ENCODE measurements at places on chromosomes 13 and 19. TPM values are rescaled to one million over a fixed set of nuclear protein-coding genes. Genes with fewer than 3 reads are reported as not detected.

Gene PCDH9
- polyA plus RNA-seq, result 8.9 TPM

GRCh38 chr19:23758187-23759074, at the start of gene ZNF681:
Gene ZNF681, minus strand, starts transcription at chr19:23758891. Its CDS starts 142 bp downstream, at chr19:23758749.
- peak; percentile 84 for DNase-seq

Gene RNF225
- not detected for polyA plus RNA-seq

Gene GPC6
- 0.78 TPM for polyA plus RNA-seq

- DNase-seq, result peak; percentile 83
Measured at GRCh38 chr19:56080669-56081401, 40.3 kb downstream of the ZNF787 start.

DNA sequence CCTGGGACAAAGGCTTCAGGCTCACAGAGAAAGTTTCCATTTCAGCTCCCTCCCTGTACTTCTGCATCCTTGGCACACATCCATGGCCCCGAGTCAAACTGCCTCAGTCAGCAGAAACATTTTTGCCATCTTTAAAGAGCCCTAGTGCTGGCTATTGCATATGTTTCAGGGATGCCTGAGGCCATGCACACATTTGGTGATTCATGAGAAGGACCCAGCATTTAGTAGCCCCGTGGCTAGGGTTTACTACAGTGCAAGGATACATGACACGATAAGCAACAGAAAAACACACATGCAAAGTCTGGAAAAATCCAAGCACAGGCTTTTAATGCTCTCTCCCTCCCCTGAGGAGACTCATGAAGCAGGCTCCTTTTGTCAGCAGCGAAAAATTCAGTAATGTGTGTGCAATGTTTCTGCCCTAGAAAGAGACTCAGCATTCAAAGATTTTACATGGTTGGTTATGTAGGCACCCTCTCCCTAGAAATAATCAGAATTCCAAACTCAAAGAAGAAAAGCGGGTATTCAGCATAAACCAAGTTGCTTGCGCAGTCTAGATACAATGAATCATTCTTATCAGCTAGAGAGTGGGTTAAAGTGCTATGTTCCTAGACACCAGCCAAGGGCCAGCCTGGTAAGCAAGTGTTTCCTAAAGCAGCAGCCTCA, 17.6 kb downstream of the ACOD1 start:
- peak; percentile 63 for DNase-seq

GRCh38 chr13:94243551-94243950, 235.9 kb downstream of the DCT start:
- DNase-seq, result no peak

DNA sequence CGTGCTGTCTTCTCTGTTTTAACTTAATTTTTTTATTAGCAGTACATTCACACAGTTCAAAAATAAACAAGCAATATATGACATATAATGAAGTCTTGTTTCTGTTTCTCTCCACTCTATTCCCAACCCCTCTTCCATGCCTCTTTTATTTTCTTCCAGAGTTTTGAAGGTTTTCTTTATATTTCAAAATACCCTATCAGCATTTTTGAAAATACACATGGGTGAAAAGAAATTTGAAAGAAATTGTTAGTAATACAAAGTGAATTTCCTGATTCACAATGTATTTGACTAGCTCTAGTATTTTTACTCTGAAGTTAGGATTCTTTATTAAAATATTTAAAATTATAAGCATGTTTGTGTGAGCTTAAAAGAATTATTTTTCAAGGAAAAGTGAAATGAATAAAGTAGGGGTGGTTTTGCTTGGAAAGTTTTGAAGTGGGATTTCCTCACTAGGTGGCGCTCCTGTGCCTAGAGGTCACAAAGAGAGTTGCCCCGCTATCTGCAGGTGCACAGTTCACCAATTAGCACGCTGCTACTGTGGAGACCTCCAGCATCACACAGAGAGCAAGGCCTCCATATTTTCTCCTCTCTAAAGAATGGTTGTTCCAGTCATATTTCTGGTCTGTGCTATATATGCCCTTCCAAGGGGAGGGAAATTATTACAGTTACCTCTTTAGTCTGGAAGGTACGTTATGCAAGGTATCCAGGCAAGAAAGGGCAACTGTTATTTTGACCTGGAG, 37.6 kb downstream of the SOX21 start:
- DNase-seq, result no peak

- no peak for DNase-seq
Measured at GRCh38 chr13:93750676-93751075, 524.1 kb downstream of the GPC6 start.

GRCh38 chr19:44609219-44609618, 4.1 kb upstream of the IGSF23 start:
- DNase-seq, result no peak

DNA sequence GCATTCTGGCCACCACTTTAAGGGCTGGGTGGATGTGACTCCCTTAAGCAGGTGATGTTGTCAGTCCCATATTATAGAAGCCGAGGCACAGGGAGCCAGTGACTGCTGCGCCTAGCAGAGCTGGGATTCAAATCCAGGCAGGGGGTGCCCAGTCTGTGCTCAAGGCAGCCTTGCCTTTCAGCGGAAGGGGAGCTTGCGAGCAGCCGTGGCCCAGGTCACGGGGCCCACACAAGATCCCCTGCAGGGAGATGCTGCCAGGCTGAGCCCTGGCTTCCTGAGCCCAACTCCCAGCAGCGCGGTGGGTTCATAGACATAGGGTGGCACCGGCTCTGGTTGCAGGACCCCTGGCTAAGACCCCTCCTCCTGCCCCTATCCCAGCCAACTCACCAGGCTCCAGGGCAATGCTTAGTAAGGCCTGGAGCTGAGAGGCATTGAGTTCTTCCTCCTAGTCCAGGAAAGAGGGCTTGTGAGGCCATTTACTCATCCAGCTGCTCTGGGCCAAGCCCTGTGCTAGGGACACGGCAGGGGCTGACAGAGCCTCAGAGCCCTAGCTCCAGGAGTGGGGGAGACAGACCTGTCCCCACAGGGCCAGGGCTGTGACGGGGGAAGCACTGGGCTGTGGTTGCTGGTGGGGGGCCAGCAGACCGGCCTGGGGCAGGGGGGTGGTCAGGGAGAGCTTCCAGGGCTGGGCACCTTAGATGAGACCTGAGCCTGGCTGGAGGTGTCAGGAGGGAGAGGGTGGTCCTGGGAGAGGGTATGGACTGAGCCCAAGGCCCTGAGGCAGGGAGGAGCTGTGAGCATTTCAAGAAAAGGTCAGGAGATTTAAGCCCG, 9.6 kb downstream of the CAPN12 start:
- DNase-seq, result no peak
